Activated T-cell treated with anti-CD3 and anti-CD28 coated beads for 4 hours (primary cell): ENCODE measurements at places on chromosomes 7 and 10.

- DNase-seq = no peak
Observed at GRCh38 chr10:86098187-86098881, 268.3 kb downstream of the GRID1 start.

GRCh38 chr7:44269417-44269816 is 56.0 kb downstream of the CAMK2B start:
- no peak for DNase-seq

- no peak for DNase-seq
Observed at GRCh38 chr7:1271046-1271445, 38.4 kb downstream of the UNCX start.

- no peak for DNase-seq
Observed at GRCh38 chr7:144481833-144482232, 78.3 kb upstream of the NOBOX start.

- DNase-seq = no peak
Observed at GRCh38 chr10:85003083-85003482, 674.7 kb downstream of the CCSER2 start.

DNA sequence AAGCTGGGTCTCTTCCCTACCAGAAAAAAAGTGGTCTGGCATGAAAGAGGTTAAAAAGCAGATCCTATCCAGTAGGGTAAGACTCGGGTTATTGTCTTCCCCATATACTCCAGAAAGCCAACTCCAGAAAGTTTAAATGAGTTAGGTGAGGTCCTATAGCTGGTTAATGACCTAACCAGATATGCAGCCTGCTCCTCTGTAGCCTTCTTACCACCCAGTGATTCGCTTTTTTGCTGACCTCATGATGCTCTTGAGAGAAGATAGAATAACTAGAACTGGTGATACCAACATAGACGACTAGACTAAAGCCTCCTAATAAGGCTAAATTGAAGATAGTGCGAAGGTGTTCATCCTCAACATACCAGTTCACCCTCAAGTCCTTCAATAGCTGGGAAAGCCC is 675 bp upstream of the GIMAP1 start:
- DNase-seq = no peak

GRCh38 chr10:17787087-17787961 is 21.8 kb upstream of the MRC1 start:
- no peak for DNase-seq

- no peak for DNase-seq
Observed at GRCh38 chr7:128352153-128352537, 8.4 kb upstream of the RBM28 start.

GRCh38 chr10:114632869-114633715 is 25.0 kb downstream of the ABLIM1 start:
- DNase-seq = no peak

DNA sequence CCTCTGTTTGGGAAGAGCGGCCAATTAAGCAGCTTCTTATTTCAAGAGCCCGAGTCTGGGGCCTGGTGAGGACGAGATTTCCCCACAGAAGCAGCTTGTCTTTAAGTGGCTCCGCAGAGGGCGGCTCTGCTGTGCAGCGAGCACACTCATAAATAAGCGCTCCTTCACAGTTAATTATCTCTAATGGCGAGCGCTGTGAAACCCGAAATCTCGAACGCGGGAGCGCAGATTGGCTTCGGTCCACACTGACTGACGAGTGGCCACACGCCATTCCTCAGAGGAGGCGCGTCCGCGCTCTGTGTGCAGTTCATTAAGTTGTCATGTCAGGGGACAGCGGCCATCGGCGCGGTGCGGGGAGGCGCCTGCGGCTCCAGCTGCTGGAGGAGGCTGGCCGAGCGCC is 560.9 kb downstream of the DNAJB6 start:
- DNase-seq = no peak

- DNase-seq = no peak
Observed at GRCh38 chr7:47301657-47302295, 280.1 kb downstream of the TNS3 start.

- DNase-seq = no peak
Observed at GRCh38 chr10:34655286-34656170, 159.6 kb downstream of the PARD3 start.

DNA sequence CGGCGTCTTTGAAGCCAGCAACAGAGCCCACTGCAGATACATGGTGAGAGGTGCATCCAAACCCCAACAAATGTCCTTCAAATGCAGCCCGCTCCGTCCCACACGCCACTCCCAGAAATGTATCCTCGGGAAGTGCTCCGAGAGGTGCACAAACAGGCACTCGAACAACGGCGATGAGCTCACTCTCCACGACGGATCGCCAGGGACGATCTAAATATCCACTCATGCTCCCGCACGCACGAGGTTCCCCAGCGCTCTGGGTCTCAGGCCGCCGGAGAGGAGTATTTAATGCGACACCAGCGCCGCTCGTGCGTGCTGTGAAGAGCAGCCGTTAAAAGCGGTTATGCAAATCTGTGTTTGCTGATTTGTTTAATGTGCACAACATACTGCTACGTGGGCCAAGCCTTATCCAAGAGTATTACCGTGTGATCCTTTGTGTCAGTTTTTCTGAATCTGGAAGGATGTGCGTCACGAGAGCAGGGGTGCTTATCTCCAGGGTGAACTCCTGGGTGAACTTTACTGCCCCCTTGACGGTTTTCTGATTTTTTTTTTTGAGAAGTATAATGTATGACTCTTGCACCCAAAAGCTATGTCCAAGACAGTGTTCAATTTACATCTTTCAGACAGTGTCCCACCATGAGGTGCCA is 48.5 kb upstream of the PPP2R2D start:
- DNase-seq = no peak

DNA sequence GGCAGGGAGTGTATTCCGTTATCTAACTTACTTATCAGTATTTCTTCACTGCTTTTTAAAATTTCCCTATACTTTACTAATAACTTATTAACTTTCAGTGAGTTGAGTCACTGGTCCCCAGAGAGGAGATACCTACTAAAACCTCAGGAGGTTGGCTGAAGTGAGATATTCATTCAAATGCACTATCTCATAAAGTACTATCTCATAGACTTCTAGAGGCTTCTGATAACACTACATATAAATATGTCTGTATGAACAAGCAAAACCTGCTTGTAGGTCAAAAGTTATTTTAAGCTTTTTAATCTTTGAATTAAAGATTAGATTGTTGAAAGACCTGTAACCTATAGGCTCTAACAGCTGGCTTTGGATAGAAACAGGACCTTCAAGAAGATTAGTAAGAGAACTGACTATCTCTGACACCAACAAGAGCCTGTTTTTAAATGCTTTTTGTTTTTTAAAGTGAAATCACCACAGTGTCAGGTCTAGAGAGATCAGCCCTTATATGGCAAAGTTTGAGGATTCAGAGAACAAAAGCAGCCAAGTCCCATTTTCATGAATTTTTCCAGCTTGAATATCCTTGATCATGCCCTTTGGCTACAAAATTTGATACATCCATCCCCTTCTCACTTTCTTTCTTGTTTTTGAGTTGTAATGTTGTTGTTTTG is 242.2 kb downstream of the ARL4A start:
- DNase-seq = no peak

GRCh38 chr10:1179346-1180070 is 123.3 kb downstream of the WDR37 start:
- DNase-seq = no peak

GRCh38 chr10:71542478-71542877 is 145.8 kb downstream of the CDH23 start:
- no peak for DNase-seq

GRCh38 chr10:87105446-87106124 is 10.6 kb downstream of the SHLD2 start:
- no peak for DNase-seq

DNA sequence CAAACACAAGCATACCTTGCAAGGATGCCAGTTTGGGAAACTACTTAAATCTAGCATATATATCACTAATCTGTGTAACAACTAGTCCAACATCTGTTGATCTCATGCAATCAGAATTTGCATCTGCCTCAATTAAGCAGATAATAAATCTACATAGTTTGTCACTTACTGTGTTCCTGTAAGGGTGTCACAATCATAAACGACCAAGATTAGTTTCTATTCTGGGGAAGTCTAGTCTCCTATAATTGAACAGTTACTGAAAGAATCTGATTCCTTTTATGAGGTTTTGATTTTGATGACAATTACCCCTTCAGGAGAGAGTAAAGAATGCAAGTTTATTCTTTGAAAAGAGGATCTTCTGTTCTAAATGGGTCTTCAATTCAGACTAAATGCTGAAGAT is 85.5 kb upstream of the LRRN3 start:
- DNase-seq = no peak

DNA sequence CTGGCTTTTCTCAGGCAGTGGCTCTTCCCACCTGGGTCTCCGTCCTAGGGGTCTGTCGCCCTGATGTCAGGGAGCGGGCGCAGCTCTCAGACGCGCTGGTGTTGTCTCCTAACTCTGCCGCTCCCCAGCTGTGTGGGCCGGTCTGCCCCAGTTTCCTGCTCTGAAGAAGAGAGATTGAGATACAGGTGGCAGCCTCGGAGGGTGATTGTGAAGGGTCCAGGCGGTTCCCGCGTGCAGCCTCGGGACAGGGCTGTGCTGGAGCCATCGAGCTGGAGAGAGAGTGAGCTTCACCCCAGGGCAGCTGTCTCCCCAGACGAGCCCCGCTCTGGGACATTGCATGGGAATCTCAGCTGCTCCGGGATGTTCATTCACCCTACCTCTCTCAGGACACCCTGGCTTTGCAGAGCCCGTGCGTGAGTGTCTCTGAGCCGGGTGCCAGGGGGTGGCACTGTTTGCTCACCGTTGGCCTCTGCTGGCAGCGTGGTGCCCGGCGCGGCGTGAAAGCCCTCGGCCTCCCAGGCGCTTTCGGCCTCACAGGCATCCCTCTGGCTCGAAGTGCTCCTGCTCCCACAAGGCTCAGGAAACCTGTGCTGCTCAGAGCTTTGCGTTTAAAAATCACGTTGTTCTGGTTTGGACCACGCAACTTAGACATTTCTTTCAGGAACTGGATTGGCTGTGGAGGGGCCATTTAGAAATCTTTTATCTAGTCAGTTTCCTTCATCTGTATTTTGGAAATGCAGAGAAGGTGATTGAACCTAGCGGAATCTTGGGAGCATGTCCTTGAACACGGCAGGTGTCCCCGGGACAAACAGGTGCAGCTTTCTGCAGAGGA is 33.8 kb upstream of the ZFAND2A start:
- no peak for DNase-seq

GRCh38 chr7:96328016-96328415 is 6.1 kb upstream of the SLC25A13 start:
- no peak for DNase-seq

GRCh38 chr10:88108115-88108610 is 244.7 kb downstream of the PTEN start:
- no peak for DNase-seq

GRCh38 chr7:128938544-128939074 is 882 bp downstream of the IRF5 start:
- DNase-seq = no peak

GRCh38 chr10:43069579-43069978 is 7.3 kb upstream of the RET start:
- DNase-seq = no peak

- DNase-seq = no peak
Observed at GRCh38 chr10:65294329-65294728, 1631.5 kb upstream of the LRRTM3 start.

DNA sequence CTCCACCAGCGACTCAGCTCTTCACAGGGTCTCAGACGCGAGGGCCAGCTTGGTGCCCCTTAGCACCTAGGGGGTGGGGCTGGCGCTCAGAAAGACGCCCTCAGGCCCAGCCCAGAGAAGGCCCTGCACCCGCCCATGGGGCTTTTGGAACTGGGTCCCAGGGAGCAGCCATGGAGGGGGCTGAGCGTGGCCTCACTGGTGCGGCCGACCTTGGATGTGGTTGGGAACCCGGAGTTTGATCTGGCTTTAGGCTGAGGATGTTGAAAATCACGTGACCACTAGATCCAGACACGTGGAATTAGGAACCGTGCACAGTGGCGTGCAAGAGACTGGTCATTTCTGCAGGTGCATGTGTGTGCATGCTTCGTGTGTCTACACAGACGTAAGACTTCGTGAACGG is 185.4 kb downstream of the DNAJB6 start:
- no peak for DNase-seq

GRCh38 chr10:21527598-21528235 is 2.2 kb upstream of the SKIDA1 start:
- no peak for DNase-seq

- DNase-seq = no peak
Observed at GRCh38 chr10:36211856-36212255, 569.8 kb upstream of the FZD8 start.

GRCh38 chr7:14551310-14551709 is 351.2 kb downstream of the DGKB start:
- DNase-seq = no peak

- DNase-seq = no peak
Observed at GRCh38 chr10:47146572-47146971, 153.4 kb upstream of the GDF10 start.

DNA sequence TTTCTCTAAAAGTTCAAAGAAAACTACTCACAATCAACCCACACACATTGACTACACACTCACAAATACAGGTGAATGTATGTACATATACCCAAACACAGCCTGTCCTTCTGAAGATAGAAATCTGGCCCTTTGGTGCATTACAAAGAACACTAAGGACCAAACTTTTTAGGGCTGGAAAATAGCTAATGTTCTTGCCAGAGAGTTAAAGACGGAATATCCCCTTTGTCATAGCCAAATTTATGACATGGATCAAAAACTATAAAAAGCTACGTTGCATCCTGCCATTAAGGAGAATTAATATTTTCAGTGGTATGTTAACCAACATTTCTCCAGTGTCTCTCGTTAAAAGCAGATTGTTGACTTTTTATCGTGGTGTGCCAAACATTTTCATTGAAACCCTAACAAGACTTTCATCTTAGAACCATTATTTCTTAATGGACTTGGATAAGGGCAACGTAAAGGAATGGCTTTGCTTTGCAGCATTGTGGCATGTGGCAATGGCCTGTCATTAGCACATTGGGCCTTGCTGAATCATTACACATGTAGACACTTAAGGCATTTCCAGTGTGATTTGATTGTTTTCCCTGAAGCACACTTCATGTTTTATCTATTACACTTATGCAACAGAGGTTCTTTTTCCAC is 150.9 kb upstream of the MEOX2 start:
- DNase-seq = no peak

GRCh38 chr10:16699435-16700057 is 117.7 kb downstream of the RSU1 start:
- DNase-seq = no peak

DNA sequence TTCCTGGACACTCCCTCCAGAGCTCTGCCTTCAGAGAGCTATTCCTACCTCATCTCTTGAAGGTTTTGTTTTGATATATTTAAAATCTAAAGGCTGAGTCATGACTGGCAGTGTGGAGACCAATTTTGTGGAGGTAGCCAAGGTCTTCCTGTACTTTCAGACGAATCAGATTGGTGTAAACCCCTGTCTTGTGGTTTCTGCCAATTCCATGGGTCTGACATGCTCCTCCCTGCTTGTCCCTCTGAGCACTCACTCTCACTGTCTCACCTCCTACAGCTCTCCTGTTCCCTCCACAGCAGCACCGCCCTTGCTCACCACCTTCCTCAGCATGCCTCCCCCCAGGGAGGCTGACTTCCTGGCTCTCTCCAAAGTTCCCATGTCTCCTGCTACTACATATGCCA is 179.8 kb downstream of the NPSR1 start:
- DNase-seq = no peak
